ENCODE measurements at places on chromosomes 3 and 15.

GRCh38 chr15:60509470-60509869, 30.5 kb upstream of the ICE2 start:
- DNase-seq: no peak

GRCh38 chr3:42164656-42165055, 73.5 kb downstream of the TRAK1 start:
- no peak for DNase-seq

DNA sequence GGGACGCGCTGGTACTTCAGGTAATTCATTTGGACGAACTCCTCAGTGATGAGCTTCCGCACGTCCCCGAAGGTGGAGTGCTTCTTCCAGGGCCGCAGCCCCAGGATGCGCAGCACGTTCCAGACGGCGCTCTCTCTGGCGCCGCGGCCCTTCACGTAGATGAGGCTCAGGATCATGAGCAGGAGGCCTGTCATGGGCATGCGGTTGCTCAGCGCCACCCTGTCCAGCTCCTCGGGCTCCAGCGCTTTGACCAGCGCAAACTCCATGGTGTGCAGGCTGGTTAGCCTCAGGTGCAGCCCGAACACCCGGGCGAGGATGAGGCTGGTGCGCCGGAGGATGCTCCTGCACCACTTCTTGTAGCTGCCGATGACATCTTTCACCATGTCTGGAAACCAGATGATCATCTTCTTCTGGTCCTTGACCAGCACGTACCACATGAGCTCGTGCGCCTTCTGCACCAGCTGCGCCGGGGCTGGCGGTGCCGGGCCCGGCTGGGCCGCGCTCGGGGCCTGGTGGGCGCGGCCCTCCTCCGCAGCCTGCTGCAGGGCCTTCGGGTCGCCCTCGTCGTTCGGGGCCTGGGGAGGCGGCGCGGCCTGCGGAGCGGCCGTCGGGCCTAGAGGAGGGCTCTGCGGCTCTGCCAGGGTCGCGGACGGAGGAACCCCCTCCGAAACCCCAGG, 501 bp downstream of the NDN start:
- no peak for DNase-seq

- no peak for DNase-seq
Observed at GRCh38 chr3:64621726-64622395, 65.9 kb downstream of the ADAMTS9 start.

- DNase-seq: no peak
Observed at GRCh38 chr15:74505837-74506514, 35.0 kb upstream of the ARID3B start.

- DNase-seq: no peak
Observed at GRCh38 chr3:194382196-194382891, 12.8 kb upstream of the LRRC15 start.

DNA sequence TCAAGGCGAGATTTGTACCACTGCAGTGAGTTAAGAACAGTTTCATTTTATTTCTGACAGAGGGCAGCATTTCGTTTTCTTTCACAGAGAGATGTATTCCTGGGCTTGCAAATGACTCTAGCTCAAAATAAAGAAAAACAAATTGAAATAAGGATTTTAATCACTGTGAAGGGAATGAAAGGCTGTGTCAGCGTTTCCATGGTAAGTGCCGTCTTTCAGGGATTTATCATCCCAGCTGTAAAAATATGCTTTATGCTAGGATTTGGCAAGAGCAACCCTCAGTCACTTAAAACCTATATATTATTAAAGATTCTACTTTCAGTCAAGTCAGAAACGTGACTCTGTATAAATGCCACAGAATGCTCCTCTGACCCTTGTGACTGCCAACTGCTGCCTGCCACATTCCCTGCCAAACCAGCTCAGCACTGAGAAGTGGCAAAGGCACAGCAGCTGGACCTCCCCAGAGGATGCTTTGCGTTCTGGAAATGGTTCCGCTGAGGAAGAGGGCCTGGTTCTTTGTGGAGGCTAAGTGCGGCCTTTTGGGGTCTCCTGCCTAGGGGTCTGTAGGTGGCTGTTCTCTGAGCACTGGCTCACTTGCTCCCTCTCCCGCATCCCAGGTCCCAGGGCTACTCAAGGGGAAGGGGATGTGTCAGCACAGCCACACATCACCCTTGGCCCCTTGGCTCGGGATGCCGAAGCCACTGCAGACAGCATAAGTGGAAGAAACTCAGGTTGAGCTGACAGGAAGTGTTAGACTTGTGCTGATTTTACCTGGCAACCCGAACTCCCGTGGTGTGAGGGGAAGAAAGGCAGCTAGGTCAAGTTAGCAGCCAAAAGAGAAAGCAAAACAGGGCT, 56.6 kb upstream of the POMGNT2 start:
- peak; percentile 70 for DNase-seq

DNA sequence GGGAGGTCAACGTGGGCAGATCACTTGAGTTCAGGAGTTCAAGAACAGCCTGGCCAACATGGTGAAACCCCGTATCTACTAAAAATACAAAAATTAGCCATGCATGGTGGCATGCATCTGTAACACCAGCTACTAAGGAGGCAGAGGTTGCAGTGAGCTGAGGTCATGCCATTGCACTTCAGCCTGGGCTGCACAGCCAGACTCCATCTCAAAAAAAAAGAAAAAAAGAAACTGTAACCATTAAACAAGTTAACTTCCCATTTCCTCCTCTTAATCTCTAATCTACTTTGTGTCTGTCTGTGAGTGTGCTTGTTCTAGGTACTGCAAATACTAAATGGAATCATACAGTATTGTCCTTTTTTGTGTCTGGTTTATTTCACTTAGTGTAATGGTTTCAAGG, 2.7 kb downstream of the RBM6 start:
- DNase-seq: no peak

DNA sequence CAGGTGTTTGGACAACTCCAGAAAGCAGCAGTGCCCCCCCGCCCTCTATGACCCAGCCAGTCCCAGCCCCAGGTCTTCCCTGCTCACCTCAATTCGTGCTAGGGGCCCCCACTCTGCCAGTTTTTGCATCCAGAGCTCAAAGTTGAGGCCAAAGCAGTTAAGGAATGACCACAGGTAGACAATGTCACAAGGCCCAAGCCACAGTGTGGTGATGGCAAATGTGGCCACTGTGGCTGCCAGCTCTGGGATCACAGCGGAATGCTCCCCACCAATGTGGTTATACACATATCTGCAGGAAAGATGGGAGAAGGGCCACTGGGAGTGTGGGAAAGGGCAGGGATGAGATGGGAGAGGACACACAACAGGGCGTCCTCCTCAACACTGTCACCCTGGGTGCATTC, 8.2 kb downstream of the KLHL40 start:
- no peak for DNase-seq

DNA sequence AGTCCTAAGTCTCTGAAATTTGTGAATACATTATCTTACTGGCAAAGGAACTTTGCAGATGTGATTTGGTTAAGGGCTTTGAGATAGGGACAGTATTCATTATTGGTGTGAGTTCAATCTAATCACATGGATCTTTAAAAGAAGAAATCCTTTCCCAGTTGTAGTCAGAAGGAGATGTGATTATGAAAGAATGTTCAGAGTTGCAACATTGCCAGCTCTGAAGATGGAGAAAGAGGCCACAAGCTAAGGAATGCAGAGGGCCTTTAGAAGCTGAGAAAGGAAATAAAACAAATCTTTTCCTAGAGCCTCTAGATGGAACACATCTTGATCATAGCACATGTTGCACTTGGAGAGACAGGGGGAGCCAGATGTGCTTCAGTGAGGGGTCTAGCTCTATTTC, 27.7 kb upstream of the SIAH2 start:
- DNase-seq: no peak

- no peak for DNase-seq
Observed at GRCh38 chr3:112643621-112644240, 2.8 kb upstream of the CCDC80 start.

DNA sequence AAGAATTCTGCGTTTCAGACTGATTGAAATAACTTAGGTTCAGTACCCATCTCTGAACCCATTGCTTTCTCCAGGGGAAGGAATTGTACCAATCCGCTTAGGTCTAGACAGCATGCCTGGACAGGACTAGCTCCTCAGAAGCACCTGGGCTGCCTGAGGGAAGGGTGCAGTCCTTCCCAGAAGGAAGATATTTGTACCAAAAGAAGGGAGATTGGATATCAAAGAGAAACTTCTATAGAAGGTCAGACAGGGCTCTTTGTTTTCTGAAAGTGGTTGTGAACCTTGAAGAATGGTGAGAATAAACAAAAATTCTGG, 133.8 kb upstream of the LRTM1 start:
- DNase-seq: no peak

GRCh38 chr3:169227911-169228310, 435.6 kb downstream of the MECOM start:
- DNase-seq: peak; percentile 12

DNA sequence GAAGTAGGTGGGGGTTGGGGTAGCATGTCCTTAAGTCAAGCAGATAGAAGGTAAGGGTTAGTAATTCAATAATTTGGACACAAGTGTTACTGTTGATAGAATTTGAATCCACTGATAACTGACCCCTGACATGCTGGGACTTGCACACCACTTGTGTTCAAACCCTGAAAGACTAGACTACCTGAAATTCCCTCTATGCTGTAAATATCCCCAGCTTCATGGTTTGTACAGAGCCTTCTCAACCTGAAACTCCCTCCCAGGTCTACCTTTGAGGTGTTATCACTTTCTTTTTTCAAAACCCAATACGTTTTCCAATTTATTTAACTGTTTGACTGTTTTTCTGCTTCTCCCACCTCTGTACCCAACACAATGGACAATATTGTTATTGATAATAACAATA, 459.6 kb downstream of the NLGN1 start:
- no peak for DNase-seq

GRCh38 chr3:117719316-117719926, 1009.8 kb downstream of the TUSC7 start:
- DNase-seq: no peak

DNA sequence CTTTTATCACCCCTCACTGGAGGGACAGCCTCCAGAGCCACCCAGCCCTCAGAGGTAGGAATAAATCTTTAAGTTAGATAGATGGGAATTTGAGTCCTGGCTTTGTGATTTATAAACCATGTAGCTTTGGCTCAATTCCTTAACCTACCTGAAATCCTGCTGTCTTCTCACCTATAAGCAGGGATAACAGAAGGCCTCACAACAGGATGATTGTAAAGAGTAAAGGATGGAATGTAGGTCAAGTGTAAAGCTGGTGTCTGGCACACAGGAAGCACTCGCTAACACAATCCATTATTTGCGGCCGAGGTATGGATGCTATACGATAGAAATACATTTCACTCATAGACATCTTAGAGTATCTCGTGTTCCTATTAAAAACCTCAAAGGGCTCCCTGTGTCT, 162.9 kb upstream of the LRTM1 start:
- no peak for DNase-seq

DNA sequence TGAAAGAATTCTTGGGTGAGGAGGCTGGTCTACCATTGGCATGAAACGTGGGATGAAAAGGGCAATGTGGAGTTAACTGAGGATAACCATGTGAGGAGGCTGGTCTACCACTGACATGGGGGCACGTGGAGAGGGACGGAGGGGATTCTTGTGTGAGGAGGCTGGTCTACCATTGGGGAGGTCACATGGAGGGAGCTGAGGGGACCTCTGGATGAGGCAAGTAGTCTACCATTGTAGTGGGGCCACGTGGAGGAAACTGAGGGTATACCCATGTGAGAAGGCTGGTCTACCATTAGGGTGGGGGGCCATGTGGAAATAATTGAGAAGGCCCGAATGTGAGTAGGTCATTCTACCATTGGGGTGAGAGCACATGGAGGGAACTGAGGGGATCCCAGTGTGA, 154.1 kb downstream of the FBLN2 start:
- DNase-seq: no peak

DNA sequence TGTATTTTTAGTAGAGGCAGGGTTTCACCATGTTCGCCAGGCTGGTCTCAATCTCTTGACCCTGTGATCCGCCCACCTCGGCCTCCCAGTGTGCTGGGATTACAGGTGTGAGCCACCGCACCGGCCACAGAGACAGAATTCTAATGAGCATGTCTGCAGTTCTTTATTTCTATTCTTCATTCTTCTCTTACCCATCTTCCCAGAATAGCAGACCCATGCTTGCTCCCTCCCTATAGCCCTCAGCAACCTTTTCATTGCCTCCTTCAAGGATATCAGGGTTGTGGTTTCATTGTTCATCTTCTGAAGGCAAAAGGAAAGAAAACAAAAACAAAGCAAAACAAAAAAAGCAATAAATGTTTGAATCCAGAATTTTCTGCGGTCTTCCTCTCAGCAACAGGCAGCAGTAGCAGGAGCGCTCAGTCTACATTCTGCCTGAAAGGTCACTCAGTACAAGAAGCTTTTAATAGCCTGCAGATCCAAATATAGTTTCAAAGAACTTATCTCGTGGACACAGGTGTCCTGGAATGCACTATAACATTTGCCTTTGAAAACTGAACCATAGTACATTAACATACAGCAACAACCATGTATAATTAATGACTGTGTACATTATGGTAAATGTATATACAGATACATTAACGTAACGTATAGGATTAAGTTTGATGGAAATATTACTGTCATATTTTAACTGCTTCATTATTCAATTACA, at the start of gene SMCO1:
TSS of gene SMCO1 (minus strand) at position 434 of the 709 bp plus-strand sequence. CDS start at position 297, 137 bp downstream.
- DNase-seq: no peak

GRCh38 chr3:47057212-47057671, 77.8 kb downstream of the NBEAL2 start:
- peak; percentile 49 for DNase-seq

GRCh38 chr3:126412841-126413692, 18.4 kb downstream of the CFAP100 start:
- DNase-seq: no peak

- DNase-seq: no peak
Observed at GRCh38 chr3:160464321-160464720, 14.7 kb upstream of the TRIM59 start.

DNA sequence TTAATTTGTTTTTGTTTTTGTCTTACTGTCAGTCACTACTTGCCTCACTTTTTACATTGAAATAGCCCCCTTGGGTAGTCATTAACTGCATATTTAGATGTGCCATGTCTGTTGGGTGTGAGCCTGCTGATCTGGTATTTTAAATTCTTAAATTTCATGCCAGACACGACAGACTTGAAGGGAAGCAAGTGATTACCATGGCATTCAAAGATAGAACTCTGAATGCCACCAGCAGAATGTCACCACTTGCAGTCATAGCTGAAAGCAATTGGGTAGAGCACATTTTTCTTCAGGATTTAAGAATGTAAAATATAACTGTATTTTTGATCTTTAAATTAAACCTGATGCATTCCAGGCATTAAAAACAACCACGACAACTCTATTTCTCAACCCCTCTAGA, 396.5 kb upstream of the ATP10A start:
- DNase-seq: no peak

GRCh38 chr3:217099-217813, 20.7 kb downstream of the CHL1 start:
- no peak for DNase-seq
